Stimulated activated CD8-positive, alpha-beta memory T cell treated with anti-CD3 and anti-CD28 coated beads, Interleukin-15, amount 100 ng/mL, for 1 hour (primary cell): ENCODE measurements at places on chromosomes 16 and 17.
A peak's percentile ranks its signal among the peaks of the same experiment; 100 is the strongest.

DNA sequence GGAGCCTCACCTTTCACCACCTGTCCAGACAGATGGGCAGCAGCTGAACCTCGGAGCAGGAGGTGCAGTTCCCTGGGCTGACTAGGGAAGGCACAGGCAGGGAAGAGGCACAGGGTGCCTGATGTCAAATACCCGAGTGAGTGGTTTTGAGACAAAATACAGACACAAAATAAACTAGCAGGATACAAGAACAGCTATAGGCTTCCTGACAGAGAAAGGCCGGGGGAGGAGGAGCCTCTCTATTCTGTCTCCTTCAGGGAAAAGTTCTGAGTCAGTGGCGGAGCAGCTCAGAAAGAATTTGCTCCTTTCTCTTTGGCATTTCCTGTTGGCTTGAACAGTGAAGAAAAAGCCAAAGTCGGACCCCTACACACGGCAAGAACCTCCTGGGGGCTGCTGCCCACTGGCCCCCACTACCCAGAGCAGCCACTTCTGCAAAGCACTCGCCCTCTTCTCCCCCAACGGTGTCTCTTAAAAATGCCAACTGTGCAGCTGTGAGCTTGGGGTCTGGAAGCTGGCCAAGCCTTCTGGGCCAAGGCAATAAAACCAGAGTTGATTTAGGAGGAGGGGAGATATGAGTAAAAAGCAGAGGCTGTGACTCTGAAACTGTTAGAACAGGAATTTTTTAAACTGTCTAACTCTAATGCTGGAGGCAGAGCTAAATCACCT, 14.4 kb upstream of the FAAP100 start:
- no peak for DNase-seq

- peak; percentile 53 for DNase-seq
Observed at GRCh38 chr16:67928561-67929364, 2.9 kb downstream of the CTRL start.

- DNase-seq: no peak
Observed at GRCh38 chr16:1878256-1878655, 6.3 kb upstream of the MEIOB start.

DNA sequence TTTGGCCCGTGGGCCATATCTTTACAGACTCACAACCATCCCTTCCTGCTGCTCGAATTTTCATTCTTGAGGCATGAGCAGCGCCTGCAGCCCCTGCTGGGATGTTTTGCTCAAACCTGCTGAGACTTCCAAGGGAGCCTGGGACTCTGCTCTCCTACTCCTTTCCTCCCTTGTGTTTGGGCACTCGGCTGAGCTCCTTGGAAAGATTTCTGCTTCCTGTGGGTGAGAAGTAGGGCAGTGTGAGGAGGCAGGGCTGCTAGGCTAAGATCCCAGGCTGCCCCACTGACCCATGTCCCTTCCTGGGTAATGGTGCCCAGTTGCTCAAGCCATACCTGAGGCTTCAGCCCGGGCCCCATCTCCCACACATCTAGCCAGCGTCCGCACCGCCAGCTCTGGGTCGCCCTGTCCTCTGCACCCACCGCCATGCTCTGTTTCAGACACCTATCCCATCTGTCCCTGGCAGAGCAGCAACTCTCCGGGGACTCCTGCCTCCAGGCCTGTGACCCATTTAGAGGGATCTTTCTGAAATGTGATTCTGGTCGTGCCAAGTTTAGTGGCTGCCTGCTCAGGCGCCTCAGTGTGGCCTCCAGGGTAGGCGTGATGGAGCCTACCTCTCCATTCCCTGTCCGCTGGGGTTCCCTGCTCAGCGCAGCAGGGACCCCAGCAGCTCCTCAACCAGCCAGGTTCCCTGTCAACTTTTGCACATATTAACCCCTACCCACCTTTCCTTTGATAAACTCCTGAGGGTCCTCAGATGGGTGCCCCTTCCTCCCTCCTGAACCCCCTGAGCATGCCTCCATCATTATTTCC, 190.1 kb downstream of the CCDC182 start:
- no peak for DNase-seq

DNA sequence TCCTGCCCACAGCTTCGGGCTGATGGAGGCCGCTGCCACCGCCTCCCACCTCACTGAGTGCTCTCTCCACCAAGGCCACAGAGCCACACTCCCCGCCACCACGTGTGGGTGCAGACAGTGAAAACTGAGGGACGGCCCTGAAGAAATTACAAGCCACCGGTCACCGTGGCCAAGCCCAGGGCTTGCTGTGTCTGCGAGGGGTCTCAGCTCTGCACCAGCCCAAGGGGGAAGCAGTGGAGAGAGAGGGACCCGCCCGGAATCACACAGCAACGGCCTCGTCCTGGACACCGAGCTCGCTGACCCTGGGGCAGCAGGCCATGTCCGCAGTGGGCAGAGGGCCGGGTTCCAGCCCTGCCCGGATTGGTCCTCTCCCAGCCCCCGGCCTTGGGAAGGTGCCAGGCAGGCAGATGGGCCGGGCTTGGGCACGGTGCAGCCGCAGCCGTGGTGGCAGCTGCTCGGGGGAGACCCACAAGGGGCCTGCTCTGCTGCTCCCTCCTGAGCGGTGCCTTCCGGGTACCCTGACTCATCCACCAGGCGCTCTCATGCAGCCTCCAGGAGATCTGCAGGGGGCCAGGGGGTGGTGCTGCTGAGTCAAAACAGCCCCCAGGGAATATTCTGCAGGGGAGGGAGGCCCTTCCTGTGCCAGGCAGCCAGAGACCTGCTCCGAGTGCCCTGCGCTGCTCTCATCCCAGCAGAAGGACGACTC, 52.0 kb downstream of the CBFA2T3 start:
- DNase-seq: no peak

DNA sequence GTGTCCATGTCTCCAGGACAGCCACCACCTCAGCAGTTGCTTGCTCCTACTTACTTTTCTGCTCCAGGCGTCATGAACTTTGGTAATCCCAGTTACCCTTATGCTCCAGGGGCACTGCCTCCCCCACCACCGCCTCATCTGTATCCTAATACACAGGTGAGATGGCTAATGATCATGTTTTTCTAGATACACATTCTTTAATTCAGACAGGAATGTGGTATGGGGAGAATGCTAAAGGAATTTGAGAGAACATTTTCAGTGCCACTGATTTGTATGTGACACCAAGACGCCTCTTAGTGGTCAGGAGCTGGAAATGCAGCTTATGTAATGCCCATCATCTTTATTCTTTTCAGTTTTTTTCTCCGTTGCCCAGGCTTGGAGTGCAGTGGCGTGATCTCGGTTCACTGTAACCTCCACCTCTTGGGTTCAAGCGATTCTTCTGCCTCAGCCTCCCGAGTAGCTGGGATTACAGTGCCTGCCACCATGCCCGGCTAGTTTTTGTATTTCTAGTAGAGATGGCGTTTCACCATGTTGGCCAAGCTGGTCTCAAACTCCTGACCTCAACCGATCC, 8.9 kb upstream of the RAPGEFL1 start:
- no peak for DNase-seq

- no peak for DNase-seq
Observed at GRCh38 chr17:49334744-49335512, 27.1 kb downstream of the ZNF652 start.

DNA sequence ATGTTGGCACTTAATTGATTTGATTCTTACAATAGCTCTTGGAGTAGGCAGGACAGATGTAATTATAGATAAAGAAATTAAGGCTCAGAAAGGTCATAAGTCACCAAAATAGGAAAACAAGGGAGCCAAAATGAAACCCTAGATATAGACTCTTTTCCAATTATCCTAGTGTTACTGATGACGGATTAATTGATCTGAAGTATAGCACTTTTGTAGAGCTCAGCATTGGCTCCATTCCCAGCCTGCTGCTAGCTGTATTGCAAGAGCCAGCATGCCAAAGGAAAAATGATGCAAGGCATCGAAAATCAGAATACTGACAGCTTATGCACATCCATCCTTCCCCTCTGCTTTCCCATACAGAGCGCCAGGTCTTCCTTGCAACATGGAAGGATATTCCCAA, 21.6 kb upstream of the RASL10B start:
- no peak for DNase-seq

GRCh38 chr16:31108035-31108793, at the start of gene BCKDK:
BCKDK (plus strand) TSS chr16:31108386; CDS start chr16:31109224, 838 bp downstream.
- DNase-seq: peak; percentile 21

GRCh38 chr16:66872559-66872942, 7.8 kb upstream of the PDP2 start:
- no peak for DNase-seq

DNA sequence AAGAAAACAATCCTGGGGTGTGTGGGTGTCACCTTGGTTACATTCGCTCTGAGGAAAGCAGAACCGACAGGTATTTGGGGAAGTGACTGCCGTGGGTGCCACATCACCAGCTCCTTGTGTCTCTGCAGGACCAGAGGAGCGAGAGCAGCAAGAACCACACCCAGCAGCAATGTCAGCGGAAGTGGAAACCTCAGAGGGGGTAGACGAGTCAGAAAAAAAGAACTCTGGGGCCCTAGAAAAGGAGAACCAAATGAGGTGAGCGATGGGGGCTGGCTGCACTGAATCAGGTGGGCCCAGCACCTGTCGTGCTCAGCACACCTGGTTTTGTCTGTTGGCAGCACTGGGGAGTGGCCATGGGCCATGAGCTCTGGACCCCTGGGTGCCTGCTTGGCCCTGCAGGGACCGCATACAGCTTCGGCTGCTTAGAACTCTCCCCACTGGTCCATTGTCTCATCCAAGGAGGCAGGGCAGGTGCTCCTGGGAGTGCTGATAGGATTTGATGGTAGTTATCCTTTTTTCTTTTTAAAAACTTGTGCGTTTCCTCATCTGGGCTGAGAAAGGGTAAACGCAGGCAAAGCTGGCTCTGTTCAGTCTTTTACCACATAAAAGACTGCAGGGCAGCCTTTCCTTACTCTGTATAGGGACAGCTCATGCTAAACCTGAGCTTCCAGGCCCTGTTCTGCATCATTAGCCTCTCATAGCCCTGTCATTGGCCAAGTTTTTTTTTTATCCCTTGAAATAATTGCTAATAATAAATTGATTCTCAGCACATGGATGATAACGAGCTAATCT, 29.4 kb downstream of the HMOX2 start:
- DNase-seq: peak; percentile 48

DNA sequence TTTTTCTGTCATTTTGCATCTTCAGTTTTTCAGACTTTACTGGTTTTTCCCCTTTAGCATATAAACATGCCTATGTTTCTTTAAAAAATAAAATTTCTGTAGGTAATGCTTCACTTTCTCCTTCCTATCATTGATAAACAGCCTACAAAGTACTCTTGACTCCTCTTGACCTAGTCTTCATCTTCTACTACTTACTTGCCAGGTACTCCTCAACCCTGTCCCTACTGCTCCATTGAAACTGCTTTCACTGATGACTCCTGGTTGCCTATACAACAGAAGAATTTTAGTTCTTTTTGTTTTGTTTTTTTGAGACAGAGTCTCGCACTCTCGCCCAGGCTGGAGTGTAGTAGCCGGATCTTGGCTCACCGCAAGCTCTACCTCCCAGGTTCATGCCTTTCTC, 7.0 kb downstream of the DDX42 start:
- no peak for DNase-seq

DNA sequence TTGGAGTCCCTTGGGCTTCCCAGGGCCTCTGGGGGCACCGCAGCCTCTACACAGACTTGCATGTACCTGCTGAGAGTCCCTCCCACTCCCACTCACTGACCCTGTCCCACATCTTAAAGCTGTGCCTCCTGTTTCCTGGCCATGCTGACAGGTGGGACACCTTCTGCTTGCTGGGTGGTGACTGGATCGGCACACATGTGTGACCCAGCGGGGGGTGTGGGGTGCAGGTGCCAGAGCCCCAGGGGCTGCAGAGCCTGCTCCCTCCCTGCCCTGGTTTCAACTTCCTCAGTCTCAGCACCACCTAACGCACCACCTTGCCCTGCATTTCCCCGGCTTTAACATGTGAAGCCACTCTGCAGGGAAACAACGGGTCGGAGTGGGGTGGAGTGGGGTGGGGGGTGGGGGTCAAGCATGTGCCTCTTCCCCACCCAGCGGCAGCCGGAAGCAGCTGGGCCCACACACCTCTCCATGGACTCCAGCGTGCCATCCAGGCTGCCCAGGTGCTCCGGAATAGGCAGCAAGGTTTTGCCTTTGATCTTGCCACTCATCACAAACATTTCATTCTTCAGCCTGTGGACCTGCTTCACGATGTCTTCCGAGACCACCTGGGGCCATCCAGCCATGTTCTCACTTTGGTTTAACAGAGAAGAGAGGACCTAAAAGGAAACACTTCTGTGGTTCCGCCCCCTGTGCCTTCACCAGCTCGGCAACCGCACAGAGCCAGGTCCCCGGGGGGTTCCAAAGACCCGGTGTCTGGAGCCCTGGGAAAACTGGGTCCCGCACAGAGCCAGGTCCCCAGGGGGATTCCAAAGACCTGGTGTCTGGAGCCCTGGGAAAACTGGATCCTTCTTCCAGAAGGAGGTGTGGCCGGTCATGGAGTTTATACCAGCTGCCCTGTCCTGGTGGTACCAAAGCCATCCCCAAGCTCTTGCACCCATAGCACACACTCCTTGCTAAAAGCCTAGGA, 4.7 kb downstream of the DNAH17 start:
- DNase-seq: no peak

GRCh38 chr17:27771586-27771985, 28.7 kb downstream of the NOS2 start:
- DNase-seq: no peak

GRCh38 chr16:49466881-49467280, 93.3 kb downstream of the C16orf78 start:
- DNase-seq: no peak

DNA sequence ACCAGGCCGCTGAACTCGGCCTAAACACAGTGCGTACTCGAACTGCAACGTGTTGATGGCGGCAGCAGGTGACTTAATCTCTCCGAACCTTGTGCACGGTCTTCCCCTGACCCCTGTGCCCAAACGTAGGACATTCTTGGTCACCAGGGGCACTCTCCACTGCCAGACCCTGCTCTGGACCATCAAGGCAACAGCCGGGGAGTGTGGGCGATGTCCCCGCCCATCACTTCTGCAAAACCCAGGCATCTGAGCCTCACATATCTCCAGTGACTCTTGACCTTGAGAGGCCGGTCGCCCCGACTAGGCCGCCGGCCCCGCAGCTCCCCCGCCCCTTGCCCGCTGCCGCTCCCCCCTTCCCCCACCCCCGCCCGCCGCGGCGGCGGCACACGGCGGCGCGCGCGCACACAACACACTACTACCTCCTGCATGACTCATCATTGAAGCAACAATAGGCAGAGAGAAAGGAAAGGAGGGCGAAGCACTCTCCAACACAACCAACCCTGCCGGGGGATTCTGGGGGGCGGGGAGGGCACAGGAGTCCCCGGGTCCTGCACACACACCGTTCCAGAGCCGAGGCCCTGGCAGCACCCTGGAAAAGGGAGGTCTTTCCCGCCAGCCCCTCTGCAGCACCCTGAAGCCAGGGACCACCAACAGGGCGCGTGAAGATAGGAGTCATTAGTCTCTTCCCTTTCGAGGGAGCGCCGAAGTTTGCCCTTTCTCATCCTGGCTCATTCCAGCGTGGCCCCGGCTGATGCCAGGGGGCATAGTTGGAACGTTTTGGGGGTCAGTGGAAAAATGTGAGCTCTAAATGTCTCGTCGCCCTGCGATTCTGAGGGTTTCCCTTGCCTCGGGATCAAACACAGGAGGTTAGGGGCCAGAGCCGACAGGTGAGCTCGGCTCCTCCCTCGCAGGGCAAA, 1.9 kb downstream of the MNT start:
- no peak for DNase-seq

GRCh38 chr17:65362826-65363225, 198.6 kb downstream of the AXIN2 start:
- no peak for DNase-seq

GRCh38 chr17:41793784-41794539, 7.5 kb upstream of the JUP start:
- DNase-seq: no peak

- DNase-seq: no peak
Observed at GRCh38 chr17:31559584-31560501, 168.4 kb downstream of the RAB11FIP4 start.
